ENCODE measurements at places on chromosomes 5 and 9. TPM values are rescaled to one million over a fixed set of nuclear protein-coding genes. Genes with fewer than 3 reads are reported as not detected.

DNA sequence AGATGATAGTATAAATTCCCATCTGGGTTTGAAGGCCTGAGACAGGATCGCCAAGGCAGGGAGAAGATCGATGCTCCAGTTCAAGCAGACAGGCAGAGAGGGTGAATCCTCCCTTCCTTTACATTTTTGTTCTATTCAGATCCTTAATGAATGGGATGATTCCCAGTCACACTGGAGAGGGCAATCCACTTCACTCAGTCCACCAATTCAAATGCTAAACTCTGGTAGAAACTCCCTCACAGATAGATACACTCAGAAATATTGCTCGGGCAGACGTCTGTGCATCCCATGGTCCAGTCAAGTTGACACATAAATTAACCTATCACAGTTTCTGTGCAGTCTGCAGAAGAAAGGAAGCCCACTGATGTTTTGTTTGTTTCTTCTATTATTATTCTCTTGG, 193.1 kb upstream of the ZNF462 start:
- H3K4me3 ChIP-seq = no peak overlapping the region
- no peak for DNase-seq
- H3K36me3 ChIP-seq = no peaks in the 10 kb centered on the region
- no peaks in the 10 kb centered on the region for H3K4me1 ChIP-seq

- H3K27me3 ChIP-seq = no peaks in the 10 kb centered on the region
- no peak overlapping the region for H3K27ac ChIP-seq
- DNase-seq = no peak
- no peaks in the 10 kb centered on the region for H3K4me1 ChIP-seq
- H3K4me3 ChIP-seq = no peak overlapping the region
- peaks cover 7% of the 10 kb centered on the region for H3K36me3 ChIP-seq
Measured at GRCh38 chr9:89395931-89396710, 77.8 kb downstream of the SECISBP2 start.

GRCh38 chr5:125301711-125302110, 555.3 kb upstream of the ZNF608 start:
- H3K27me3 ChIP-seq = no peaks in the 10 kb centered on the region
- no peak for DNase-seq

DNA sequence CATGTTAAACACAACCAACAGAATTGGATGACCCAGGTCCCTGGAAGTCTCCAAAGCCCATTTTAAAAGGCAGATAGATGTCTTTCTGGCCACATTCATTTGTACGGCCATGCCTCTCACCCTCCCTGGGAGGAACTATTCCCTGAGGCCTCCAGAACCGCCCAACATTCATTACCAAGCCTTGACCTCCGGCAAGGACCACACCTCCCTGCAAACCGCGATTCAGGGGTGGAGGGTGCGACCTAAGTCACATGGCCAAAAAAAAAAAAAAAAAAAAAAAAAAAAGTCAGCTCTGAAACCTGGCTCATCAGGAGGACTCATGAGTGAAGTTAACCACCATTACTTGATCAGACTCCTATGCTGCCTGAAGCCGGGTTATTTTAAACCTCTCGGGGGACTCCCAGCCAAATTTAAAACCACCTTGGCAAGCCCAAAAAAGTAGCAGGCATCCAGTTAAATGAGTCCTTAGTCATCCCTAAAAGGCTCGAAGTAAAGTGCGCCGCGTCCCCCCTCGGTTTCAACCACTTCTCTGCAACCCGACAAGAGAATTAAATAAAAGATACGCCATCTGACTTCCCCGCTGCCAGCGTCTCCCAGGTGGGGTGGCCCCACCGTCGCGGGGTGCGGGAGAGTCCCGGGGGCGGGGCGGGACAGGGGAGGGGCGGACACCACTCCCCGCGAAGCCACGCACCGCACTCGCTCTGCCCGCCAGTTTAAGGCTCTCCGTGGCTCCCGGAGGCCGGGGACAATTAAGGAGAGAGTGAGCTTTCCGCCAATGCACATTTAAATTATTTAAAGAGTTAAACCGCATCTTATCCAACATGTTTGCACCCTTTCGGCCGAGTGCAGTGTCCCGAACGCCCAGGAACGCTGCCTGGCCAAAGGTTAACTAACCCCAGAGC, 2.3 kb downstream of the KLF9 start:
- peak; percentile 83 for DNase-seq
- H3K27me3 ChIP-seq = no peaks in the 10 kb centered on the region
- peaks cover 46% of the 10 kb centered on the region for H3K4me1 ChIP-seq

DNA sequence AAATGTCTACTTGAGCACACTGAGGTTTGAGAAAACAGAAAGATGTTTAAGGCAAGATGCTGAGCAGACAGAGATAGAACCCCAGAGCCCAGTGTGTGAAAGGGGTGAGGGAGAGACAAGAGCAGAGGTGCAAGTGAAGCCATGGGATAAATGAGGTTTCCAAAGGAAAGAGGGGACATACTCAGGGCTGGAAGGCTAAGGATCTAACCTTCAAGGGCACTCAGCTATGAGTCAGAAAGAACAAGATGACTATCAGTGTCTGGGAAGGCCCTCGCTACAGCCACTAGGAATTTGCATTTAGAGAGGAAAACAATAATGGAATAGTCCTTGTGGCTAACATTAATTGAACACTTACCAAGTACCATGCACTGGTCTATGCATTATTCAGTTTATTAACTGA, 113.7 kb downstream of the HTR4 start:
- H3K27me3 ChIP-seq = no peaks in the 10 kb centered on the region
- H3K4me3 ChIP-seq = no peak overlapping the region
- H3K27ac ChIP-seq = peak overlapping the region; percentile 52
- DNase-seq = no peak

DNA sequence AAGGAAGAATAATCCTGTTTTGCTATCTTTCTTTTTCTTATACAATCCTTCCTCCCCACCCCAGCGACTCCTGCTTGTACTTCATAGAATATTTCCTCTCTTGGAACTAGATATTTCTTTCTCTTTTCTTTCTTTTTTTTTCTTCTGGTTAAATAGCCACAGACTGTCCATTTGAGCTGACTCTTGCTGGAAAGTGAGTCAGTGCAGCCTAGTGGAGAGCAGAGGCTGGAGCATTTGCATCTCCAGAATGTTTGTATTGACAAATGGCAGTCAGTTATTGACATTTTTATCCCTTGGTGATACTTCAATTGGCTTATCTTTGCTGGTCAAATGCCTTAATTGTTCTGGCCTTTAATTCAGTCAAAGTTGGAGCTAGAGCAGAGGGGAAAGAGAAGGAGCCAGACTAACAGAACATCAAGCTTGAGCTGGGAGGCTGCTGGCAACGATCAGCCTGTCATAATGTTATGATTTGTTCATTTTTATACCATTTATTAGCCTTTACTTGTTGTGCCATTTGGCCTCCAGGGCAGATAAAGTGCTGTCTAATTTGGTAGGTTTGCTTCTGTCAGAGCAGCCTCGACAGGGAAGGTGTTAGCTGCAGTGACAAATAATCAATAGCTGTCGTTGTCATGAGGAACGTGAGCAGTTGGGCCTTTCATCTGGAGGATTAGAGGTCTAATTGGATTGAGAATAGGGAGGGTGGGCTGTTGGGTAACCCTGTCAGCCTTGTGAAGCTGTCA, 69.0 kb downstream of the INVS start:
- DNase-seq = no peak
- H3K4me3 ChIP-seq = no peak overlapping the region
- H3K36me3 ChIP-seq = no peaks in the 10 kb centered on the region

DNA sequence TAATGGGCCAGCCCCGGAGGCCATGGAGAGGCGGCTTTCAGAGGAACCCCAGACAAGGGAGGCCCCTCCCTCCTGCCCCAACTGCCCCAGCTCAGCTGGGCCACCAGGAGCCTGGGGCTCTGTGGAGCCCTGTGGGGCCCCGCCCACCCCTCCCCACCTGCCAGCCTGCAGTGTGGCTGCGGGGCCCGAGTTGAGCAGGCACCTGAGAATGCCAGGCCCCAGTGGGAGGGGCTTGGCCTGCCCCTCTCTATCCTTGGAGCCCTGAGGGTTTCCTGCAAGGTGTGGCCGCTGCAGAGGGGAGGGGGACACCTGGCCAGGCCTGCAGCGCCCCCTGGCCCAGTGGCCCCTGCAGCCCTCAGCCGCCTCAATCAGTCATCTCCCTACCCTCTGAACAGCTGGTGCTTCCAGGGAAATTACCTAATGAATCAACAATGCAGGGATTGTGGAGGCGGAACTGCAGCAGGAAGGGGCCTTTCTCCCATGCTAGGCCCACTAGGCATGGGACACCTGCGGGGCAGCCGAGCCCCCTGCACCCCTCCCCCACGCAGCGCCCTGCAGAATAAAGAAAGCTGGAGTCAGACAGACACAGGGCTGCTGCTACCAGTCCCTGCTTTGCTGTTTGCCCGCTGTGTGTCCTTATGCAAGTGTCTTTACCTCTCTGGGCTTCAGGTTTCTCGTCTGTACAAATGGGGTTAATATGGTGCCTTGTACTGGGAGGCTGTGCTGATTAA, 48.0 kb downstream of the LMX1B start:
- no peaks in the 10 kb centered on the region for H3K36me3 ChIP-seq
- H3K4me3 ChIP-seq = no peak overlapping the region
- DNase-seq = no peak
- H3K27ac ChIP-seq = no peak overlapping the region

DNA sequence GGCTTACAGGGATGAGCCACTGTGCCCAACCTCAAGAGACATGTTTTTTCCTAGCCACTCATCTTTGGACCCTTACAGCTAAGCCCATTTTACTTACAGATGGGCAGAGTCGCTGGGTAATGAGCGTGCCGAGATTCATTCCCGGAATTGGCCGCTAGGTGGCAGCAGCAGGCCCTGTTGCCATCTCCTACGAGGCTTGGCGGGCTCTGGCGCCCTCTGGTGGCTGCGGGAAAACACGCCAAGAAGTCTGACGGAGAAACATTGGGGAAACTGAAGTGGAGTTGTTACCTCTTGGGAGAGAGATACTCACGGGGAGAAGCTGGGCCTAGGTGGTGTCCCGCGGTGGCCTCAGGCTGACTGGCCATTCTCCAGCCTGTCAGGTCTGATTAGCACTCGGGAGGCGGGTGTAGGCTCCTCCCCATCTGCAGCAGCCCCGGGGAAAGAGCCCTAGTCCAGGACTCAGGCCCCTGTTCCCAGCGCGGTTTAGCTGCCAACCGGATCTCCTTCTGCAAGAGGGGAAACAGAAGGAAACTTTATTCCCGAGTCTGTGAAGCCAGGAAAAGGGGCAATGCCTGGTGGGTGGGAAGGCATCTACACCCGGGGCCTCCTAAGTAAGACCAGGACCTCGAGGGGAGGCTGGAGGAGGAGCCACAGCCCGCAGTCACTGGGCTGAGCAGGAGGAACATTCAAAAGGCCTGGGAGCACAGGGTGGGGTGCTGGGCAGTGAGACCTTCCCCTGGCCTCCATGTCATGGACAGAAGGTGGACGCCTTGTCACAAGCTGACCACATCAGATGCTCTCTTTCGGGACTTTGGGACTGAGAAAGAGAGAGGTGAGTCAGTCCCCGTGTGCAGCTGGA, 9.7 kb downstream of the PTGES2 start:
- H3K4me3 ChIP-seq = no peak overlapping the region
- H3K36me3 ChIP-seq = peaks cover 38% of the 10 kb centered on the region
- DNase-seq = peak; percentile 91
- no peaks in the 10 kb centered on the region for H3K27me3 ChIP-seq
- peaks cover 5% of the 10 kb centered on the region for H3K4me1 ChIP-seq

GRCh38 chr5:40401284-40402006, 278.3 kb upstream of the PTGER4 start:
- no peaks in the 10 kb centered on the region for H3K27me3 ChIP-seq
- H3K27ac ChIP-seq = no peak overlapping the region
- no peak overlapping the region for H3K4me3 ChIP-seq
- H3K36me3 ChIP-seq = no peaks in the 10 kb centered on the region
- DNase-seq = no peak

DNA sequence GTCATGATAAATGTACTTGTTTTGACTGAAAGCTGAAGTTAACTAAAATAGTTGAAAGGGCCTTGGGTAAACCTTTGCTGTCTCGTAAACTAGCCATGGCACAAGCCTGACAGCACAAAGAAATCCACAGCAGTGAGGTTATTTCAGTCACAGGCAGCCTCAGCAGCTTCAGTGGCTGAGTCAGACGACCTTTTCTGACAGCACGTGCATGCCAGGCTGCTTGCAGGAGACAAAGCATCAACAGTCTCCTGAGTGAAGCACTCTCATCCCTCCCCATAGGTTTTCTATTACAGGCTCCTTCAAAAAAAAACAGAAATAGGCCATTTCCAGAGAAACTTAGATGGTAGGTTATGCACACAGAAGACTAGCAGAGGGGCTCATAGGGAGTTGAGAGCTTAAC, 34.6 kb downstream of the OXCT1 start:
- H3K27ac ChIP-seq = peak overlapping the region; percentile 74
- H3K36me3 ChIP-seq = peaks cover 9% of the 10 kb centered on the region
- H3K4me3 ChIP-seq = no peak overlapping the region
- no peaks in the 10 kb centered on the region for H3K4me1 ChIP-seq
- no peaks in the 10 kb centered on the region for H3K27me3 ChIP-seq
- peak; percentile 72 for DNase-seq

- no peak overlapping the region for H3K27ac ChIP-seq
- H3K4me3 ChIP-seq = no peak overlapping the region
- H3K36me3 ChIP-seq = no peaks in the 10 kb centered on the region
Measured at GRCh38 chr5:127003798-127004495, 26.4 kb downstream of the MARCHF3 start.

- peak overlapping the region; percentile 49 for H3K4me3 ChIP-seq
- no peaks in the 10 kb centered on the region for H3K36me3 ChIP-seq
- H3K27ac ChIP-seq = peak overlapping the region; percentile 90
- no peaks in the 10 kb centered on the region for H3K27me3 ChIP-seq
- no peak for DNase-seq
Measured at GRCh38 chr5:56480078-56480704, 247.1 kb upstream of the ANKRD55 start.

DNA sequence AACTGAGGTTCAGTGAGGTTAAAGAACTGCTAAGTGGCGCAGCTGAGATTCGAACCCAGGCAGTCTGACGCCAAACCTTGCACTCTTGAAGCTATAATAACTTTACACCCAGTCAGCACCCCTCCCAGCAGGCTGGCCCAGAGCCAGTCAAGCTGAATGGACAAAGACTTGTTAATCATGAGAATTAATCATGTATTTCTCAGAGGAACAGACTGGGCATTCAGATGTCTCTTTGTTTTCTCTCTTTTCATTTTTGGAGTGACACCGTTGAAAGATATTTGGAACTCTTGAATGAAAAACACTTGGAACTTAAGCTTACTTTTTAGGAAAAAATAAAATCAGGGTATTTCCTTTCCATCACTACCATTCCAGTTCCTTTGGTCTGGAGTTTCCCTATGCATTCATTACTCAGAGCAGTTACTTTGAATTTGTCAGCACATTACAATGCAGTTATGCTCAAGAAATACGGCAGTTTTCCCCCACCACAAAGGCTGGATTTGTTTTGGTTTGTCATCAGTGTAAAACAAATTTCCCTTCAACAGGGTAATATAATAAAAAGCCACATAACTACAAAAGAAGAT, 22.6 kb upstream of the MAMDC2 start:
- no peaks in the 10 kb centered on the region for H3K27me3 ChIP-seq
- H3K4me1 ChIP-seq = no peaks in the 10 kb centered on the region
- no peaks in the 10 kb centered on the region for H3K36me3 ChIP-seq
- no peak overlapping the region for H3K27ac ChIP-seq

Gene GMCL2
- total RNA-seq = not detected

Gene SLC6A7
- total RNA-seq = not detected

Gene PIP5KL1
- total RNA-seq = 0.20 TPM

Gene MOB3B
- total RNA-seq = 0.85 TPM

Gene TAF11L5
- not detected for total RNA-seq

Gene OR1N2
- total RNA-seq = not detected

All from right atrium auricular region (tissue), 2 donors.